ENCODE measurements at places on chromosomes 7 and 10. TPM values are rescaled to one million over a fixed set of nuclear protein-coding genes. Genes with fewer than 3 reads are reported as not detected.

DNA sequence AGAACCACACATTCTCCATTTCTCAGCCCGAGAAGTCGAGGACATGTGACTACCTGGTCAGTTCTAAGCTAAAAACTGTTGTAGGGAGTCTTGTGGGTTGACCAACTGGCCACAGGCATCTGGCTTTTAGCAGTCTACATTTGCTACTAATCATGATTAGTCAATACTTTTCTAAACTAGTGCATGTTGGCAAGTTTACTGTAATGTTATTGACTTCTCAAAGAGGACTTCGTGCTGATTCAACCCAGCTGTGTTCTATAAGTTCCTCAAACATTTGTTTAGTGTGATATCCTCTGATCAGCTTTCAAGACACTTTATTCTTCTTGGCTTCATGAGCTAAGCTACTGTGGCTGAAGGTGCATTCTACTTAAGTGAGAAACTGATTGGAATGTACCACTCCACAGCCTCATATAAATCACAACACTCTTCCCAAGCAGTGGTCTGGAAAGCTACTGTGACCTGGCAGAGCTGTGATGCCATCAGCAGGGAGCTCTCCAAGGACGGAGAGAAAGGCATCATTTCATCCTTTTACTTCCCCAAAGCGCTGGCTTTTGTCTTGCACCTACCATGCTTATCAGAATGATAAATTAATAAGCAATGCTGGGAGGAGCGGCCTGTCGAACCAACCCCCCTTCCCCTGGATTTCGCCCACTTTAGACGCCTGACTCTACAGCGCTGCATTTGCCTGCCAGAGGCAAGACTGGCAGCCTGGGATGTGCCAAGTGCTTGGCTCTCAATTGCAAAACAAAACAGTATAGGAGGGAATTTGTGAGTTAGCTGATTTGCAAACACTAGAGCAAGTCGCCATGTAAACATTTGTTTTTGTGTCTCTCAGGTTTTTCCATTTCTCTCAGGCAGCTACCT, 206.7 kb upstream of the PLXNA4 start:
- no peak for DNase-seq

PAX2 gene
- total RNA-seq = not detected

- DNase-seq = no peak
These were observed 8.4 kb downstream of the USP6NL start for GRCh38 chr10:11602919-11603523.

DNA sequence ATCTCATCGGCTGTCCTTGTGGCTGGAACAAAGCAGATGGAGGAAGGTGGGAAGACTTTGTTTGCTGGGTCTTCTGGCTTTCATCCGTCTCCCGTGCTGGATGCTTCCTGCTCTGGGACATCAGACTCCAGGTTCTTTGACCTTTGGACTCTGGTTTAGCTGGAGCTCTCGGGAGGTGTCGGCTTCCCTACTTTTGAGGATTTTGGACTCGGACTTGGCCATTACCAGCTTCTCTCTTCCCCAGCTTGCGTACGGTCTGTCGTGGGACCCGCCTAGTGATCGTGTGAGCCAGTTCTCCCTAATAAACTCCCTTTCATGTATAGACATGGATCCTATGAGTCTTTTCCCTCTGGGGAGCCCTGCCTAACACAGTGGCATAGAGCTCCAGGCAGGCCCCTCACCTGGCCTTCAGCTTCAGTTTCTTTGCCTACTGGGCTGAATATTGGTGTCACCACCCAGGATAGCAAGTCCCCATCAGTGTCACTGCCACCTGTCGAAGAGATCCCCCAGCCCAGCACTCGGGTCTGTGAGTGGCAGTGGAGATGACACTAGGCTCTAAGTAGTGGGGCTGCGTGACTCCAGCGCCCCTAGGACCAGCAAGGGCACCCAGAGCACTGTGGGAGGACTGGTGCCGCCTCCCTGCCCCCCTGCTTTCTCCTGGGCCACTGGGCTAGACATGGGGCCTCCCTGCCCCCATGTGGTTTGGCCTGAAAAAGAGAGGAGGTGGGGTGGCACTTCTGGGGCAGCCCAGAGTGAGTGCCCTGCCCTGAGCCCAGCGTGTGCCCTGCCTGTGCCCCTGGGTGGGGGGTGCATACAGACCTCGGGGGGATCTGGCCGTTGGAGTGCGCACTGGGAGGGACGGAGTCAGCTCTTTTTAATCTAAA, 135.6 kb downstream of the LHPP start:
- DNase-seq = no peak

GRCh38 chr7:70574314-70574834, 557.6 kb upstream of the GALNT17 start:
- DNase-seq = no peak

LIPM gene
- total RNA-seq = not detected

DNA sequence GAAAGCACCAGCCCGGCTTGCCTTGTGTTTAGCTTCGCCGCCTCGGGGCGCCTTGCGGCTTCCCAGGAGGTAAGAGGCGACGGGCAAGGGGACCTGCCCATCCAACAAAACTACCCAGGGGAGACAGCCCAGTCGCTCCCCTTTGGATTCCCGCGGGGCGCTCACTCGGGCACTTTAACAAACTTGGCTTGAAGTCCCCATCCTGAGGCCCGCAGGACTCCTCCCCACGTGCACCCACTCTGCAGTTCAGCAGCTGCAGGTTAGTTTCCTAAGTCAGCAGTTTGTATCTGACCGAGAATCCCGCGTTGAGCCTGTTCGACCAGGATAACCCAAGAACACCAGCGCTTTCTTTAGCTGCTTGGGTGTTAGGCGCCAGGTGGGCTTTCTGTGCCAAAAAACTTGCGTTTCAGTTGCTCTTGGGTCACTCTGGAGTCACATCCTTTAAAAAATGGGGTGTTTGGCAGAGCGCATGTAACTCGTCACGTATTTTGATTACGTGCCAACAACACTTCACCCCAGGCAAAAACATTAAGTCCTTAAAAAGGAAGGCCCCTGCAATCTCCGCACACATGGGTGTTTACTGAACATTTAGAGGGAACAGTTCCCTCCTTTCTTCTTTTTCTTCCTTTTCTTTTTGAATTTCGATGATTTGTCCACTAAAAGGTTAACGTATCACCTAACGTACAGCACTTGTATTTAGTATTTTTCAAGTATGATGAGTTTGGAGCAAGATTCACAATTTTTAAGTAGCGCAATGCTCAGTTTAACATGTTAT, 876 bp downstream of the DNAH11 start:
- DNase-seq = no peak

- no peak for DNase-seq
These were observed 2.6 kb downstream of the CHCHD3 start for GRCh38 chr7:133079296-133079695.

RSPH10B gene
- total RNA-seq = not detected

- no peak for DNase-seq
These were observed 239.5 kb upstream of the POT1 start for GRCh38 chr7:125169088-125169487.

GRCh38 chr10:5292196-5292735, 72.5 kb upstream of the UCN3 start:
- DNase-seq = peak; percentile 86

DNA sequence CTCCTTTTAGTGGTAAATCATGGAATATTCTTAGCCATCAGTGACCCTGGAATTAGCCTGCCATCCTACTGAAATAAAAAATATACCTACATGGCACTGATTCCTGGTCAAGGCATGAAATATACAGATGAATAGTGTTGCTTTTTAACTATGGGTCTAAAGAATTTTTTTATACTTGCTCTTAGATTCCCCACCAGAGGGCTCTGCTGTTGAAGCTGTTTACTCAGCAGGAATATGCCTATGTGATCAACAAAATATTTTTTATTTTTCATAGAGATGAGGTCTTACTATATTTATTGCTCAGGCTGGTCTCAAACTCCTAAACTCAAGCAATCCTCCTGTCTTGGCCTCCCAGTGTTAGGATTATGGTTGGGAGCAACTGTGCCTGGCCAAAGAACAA, 13.5 kb downstream of the ZC3HC1 start:
- no peak for DNase-seq

ADAM12 gene
- total RNA-seq = 0.83 TPM

- DNase-seq = no peak
These were observed 171.4 kb downstream of the SFMBT2 start for GRCh38 chr10:7239312-7239985.

ASZ1 gene
- total RNA-seq = not detected

PSD gene
- 268 TPM for total RNA-seq

- no peak for DNase-seq
These were observed 186.6 kb downstream of the DNAJB6 start for GRCh38 chr7:157523371-157523765.

- peak; percentile 81 for DNase-seq
These were observed 136.6 kb upstream of the SHH start for GRCh38 chr7:155948845-155949244.

GRCh38 chr10:14653271-14654161, 121.2 kb downstream of the FAM107B start:
- DNase-seq = no peak

PRSS58 gene
- total RNA-seq = not detected

DNA sequence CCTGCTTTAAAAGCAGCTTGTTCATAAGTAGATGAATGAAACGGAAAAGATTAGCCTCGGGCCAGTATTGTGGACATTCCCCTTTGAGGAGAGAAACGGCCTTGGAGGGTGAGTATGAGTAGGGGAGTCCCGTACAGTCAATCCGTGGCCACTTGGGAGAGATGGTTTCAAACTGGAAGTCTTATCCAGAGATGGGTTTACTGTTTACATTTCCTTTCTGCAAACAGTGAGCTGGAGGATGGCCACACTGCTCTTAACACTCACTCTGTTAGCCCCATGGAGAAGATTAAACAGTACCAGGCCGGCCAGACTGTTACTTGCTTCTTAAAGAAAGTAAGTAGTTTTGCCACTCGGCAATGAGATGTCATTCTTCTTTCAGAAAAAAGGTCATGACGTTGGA, 20.3 kb downstream of the CALHM2 start:
- DNase-seq = no peak

DNA sequence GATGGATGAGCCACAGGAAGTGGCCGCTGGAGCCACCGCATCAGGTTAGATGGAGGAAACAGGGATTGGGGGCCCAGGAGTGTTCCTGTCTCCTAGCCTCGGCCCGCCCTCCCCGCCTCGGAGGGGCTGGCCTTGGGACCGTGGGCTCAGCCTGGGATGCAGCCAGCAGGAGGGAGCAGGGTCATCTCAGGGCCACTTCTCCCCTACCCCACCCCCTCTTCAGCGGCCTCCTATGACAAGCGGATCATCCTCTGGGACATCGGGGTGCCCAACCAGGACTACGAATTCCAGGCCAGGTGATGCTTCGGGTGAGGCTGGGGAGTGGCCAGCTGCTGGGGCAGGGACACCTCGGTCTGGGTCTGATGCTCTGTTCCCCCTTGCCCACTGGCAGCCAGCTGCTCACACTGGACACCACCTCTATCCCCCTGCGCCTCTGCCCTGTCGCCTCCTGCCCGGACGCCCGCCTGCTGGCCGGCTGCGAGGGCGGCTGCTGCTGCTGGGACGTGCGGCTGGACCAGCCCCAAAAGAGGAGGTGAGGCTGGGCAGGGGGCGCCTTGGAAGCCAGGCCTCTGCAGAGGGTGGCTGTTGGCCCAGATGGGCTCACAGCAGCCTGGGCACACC, 4.7 kb downstream of the LRWD1 start:
- no peak for DNase-seq

REPIN1 gene
- total RNA-seq = 117 TPM

GRCh38 chr7:68125168-68125567, 1128.5 kb downstream of the TYW1 start:
- peak; percentile 60 for DNase-seq

CLEC5A gene
- 0.66 TPM for total RNA-seq

GIMAP7 gene
- total RNA-seq = 15.8 TPM

DNA sequence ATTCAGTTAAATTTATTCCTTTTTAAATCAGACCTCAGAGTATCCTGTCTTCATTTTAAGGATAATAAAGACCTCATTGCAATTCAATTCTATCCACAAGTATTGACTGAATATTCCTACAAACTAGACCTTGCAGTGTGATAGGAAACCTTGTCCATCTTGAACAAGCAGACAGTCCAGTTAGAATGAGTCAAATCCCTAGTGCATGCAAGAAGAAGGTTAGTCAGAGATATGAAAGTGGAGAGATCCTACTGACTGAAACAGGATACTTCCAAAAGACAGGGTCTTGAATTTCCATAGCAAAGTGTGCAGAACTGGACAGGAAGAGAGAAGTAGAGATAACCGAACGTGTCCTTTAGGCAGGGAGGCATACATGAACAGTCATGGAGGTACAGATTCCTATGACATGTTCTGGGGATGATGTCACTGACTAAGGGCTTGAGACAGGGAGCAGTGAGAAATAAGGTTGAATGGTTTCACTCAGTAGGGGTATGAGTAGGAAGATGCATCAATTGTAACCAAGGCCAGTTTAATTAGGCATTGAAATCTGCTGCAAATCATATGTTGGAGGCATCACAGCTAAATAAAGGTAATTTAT, 45.2 kb downstream of the PPP1R3A start:
- no peak for DNase-seq

DNA sequence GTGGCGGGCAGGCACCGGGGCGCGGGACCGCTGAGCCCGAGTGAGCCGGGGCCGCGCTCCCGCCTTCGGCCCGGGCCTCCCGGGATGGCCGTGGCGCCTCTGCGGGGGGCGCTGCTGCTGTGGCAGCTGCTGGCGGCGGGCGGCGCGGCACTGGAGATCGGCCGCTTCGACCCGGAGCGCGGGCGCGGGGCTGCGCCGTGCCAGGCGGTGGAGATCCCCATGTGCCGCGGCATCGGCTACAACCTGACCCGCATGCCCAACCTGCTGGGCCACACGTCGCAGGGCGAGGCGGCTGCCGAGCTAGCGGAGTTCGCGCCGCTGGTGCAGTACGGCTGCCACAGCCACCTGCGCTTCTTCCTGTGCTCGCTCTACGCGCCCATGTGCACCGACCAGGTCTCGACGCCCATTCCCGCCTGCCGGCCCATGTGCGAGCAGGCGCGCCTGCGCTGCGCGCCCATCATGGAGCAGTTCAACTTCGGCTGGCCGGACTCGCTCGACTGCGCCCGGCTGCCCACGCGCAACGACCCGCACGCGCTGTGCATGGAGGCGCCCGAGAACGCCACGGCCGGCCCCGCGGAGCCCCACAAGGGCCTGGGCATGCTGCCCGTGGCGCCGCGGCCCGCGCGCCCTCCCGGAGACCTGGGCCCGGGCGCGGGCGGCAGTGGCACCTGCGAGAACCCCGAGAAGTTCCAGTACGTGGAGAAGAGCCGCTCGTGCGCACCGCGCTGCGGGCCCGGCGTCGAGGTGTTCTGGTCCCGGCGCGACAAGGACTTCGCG, 534 bp downstream of the FZD9 start:
- no peak for DNase-seq

INTS1 gene
- total RNA-seq = 54.5 TPM

DNA sequence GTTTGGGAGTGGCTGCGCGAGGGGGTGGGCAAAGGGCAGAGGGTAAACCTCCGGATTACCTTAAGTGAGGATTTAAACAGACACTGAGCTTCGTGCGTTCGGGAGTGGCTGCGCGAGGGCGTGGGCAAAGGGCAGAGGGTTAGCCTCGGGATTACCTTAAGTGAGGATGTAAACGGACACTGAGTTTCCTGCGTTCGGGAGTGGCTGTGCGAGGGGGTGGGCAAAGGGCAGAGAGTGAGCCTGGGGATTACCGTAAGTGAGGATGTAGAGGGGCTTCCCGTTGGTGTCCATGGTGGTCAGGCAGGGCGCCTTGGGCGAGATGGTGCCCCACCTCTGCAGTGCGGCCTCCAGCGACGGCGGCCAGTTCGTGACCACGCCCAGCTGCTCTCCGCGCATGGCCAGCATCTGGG, 275.8 kb downstream of the DIP2C start:
- DNase-seq = peak; percentile 74

SPDYE6 gene
- total RNA-seq = not detected

- DNase-seq = no peak
These were observed 214.3 kb downstream of the ELMO1 start for GRCh38 chr7:37234334-37234733.

Data from esophagus muscularis mucosa (tissue), 4 donors.